ENCODE measurements at places on chromosomes 4 and X. TPM values are rescaled to one million over a fixed set of nuclear protein-coding genes. Genes with fewer than 3 reads are reported as not detected.

DNA sequence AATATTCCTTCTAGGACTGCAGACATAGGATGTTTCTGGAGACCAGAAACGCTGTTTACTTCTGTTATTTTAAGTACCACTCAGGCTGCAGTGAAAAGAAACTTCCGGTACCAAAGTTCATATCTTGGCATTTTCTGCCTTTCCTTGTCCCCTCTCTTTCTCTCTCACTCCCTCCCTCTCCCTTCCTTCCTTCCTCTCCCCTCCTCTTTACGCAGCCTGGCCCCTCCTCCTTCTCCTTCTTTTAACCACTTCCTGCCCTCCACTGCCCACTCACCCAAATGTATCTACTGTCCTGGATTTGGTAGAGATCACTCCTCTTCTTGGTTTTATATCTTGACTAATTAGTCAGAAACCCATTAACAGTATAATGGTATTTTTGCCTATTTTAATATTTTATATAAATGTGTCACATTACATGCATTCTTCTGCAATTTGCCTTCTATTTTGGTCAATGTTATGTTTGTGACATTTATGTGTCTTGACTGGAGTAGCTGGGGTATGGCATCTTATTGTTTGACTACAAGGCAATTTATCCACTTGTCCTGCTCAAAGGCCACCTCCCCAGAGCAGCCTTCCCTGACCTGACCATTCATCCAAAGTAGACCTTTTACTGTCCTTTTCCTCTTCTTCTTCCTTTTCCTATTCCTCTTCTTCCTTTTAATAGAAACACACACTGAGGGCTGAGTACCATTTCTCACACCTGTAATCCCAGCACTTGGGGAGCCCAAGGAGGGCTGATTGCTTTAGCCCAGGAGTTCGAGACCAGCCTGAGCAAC lies 56.9 kb downstream of the BCOR start:
- no peak for DNase-seq

DNA sequence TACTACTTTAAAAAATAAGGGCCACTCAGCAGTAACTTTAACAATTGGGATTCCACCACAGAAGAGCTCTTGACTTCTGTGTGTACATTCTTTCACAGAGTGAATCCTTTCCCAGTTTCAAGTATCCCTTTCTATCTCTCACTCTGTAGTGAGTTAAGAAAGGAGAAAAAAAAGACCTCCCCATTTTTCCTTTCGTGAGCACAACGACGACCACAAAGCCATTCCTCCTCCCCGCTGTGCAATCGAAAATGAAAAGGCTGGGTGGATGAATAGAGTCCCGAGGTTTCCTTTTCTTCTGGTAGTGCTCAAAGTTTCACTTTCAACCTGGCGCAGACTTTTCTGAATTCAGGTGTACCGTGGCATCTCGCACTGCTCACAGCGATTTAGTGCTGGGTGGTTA lies 58.0 kb downstream of the TAB3 start:
- no peak for DNase-seq

UGT2B7 gene
- not detected for total RNA-seq

DNA sequence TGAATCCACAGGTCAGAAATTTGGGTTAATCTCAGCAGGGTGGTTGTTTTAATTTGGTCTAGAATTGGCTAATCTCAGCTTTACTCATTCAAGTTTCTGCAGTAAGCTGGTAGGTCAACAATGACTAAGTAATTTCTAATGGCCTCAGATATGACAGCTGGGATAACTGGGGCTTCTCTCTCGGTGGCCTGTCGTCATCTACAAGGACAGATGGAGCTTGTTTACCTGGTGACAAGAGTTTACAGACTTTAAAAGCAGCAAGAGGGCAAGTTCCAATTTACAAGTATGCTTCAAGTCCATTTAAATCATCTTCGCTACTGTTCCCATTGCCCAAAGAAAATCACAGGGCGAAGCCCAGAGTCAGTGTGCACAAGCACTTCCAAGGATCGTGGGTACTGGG lies 453.9 kb downstream of the PDHA2 start:
- no peak for DNase-seq

GRCh38 chrX:103688946-103689345 lies 2.4 kb upstream of the MORF4L2 start:
- DNase-seq: no peak

MOSPD2 gene
- total RNA-seq: 4.5 TPM

- no peak for DNase-seq
Observed at GRCh38 chr4:123288309-123289025, 108.1 kb upstream of the SPRY1 start.

- no peak for DNase-seq
Observed at GRCh38 chrX:137194164-137194563, 160.4 kb upstream of the GPR101 start.

GAGE2A gene
- total RNA-seq: not detected

- DNase-seq: peak; percentile 42
Observed at GRCh38 chr4:142845293-142846107, 601 bp downstream of the INPP4B start.

EVC gene
- 5.3 TPM for total RNA-seq

LEF1 gene
- 0.51 TPM for total RNA-seq

- DNase-seq: no peak
Observed at GRCh38 chr4:178414881-178415446, 972.7 kb upstream of the AGA start.

DNA sequence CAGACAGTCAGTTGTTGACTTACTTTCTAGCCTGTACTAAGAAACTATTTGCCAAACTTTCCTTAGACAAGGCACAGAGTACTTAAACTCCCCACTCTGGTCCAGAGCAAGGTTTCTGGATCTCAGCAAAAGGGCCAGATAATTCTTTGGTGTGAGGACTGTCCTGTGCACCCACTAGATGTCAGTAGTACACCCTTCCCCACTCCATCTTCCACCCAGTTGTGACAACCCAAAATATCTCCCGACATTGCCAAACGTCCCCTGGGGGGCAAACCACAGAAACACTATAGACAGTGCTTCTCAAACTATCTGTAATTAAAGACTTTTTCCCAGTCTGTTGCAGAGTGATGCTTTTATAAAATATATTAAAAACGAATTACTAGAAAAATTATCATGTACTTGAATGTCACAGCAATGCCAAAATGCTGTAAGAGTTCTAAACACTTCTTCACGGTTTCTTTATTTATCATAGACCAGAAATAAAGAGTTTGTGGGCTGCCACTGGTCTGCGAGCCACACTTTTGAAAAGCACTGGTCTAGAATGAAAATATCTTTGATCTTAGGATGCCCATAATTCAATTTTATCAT lies 203.5 kb downstream of the PRDM5 start:
- DNase-seq: no peak

All from Right ventricle myocardium superior (tissue), 1 donor.